CD4-positive, alpha-beta T cell treated with Interleukin-6 for 4 hours (primary cell): ENCODE measurements at places on chromosomes 7 and 10.

DNA sequence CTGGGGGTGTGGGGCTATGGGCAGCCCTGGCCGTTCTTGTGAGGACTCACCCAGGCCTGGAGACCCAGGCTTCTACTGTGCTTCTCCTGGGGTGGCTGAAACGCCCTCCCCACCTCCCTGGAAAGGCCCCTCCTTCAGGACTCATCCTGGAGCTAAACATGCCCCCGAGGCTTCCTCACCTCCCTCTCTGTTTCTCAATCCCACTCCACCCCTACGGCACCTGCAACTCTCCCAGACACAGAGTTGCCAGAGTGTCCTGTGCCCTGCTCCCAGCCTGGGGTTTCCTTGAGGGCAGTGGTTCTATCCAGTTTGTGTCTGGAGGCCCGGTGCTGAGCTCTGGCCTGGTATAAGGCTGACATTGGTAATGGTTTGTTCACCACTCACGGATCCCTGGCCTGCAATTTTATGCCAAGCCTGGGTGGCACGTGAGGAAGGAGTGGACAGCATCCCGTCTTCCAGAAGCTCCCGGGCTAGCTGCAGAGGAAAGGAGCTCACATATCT is 68.0 kb downstream of the GRID1 start:
- no peak for DNase-seq

- no peak for DNase-seq
These were observed 139.1 kb upstream of the NPS start for GRCh38 chr10:127410030-127410429.

DNA sequence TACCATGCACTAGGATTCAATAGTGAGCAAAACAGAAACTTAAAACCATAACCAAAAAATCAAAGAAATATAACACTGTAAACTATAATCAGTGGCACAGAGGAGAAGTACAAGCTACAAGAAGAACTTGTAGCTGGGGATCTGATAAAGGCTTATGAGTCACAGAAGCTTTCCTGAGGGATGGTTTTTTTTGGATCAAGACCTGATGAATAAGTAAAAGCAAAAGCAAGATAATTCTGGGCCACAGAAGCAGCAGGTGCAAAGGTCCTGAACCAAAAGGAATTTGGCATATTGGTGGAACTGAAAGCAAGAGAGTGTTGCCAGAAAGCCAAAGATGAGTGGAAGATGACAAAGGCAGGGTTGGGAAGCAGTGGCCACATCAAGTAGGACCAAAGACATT is 37.4 kb upstream of the BET1 start:
- DNase-seq = no peak

DNA sequence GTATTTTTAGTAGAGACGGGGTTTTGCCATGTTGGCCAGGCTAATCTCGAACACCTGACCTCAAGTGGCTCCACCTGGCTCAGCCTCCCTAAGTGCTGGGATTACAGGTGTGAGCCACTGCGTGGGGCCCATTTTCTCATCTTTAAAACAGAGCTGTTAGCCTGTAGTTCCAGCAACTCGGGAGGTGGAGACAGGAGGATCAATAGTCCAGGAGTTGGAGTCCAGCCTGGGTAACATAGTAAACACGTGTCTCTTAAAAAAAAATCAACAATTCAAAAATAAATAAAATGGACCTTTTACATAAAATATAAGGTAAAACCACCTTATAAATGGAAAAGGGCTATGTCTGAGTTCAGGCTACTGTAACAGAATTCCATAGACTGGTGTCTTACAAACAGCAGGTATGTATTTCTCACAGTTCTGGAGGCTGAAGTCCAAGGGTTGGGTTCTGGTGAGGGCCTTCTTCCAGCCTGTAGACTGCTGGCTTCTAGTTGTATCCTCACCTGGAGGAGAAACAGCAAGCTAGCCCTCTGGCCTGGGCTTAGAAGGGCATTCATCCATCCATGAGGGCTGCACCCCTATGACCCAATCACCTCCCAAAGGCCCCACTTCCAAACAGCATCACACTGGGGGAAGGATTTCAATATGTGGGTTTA is 7.0 kb upstream of the PVRIG start:
- no peak for DNase-seq

DNA sequence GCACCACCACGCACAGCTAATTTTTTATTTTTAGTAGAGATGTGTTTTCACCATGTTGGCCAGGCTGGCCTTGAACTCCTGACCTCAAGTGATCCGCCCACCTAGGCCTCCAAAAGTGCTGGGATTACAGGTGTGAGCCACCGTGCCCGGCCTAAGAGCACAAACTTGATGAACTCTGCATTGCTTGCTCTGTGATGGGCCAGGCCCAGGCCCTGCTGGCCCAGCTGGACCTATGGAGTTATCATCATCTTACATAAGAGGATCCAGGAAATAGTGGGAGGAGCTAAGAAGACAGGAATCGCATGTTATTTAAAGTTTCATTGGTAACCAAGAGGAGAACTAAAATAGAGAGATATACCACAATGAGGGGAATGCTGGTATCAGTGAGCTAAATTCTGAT is 86.9 kb downstream of the DAGLB start:
- DNase-seq = no peak

GRCh38 chr10:73018632-73019031 is 64.0 kb upstream of the PLA2G12B start:
- DNase-seq = no peak

DNA sequence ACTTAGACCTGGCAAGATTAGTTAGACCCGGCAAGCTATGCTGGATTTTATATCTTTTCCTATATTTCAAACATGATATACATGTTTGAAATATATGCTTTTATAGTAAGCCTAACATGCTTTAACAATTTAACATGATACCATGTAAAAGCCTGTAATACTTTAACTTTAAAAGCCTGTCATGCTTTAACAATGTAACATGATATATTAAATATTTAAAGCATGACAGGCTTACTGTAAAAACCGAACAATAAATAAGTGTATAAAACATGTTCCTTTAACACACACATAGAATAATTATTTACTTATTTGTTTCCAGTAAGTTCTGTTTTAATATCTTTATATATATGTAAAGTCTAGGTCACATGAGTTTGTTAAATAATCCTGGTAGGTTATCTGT is 65.4 kb downstream of the SLC25A40 start:
- no peak for DNase-seq

DNA sequence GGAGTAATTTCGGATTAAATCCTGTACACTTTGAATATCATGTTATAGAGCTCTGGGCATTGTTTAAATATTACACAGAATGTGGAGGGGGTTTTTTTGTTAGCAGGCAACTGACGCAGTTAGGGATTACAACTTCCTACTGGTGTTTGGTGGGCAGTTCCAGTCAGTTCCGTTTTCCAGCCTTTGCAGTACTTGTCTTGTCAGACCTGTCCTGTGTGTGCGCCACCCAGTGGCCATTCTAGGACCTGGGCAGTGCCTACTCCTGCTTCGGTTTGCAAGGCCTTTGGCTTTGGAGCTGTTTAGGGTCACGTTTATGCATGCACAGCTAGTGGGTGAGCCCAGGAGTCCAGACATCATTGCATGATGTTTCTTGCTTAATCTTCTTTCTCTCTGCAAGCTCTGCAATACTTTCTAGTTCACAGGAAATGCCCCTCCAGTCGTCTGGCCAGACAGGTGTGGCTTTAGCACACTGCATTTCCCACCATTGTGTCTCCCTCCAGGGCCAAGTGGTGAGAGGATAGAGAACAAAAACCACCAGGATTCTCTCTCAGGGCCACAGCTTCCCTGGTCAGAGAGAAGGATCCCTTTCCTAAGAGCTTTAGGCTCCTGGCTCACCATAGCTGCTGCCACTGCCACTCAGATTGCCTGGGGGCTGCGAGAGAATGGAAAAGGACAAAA is 96.5 kb upstream of the TARP start:
- peak; percentile 81 for DNase-seq

GRCh38 chr7:142587578-142588191 is 161.6 kb upstream of the PRSS1 start:
- no peak for DNase-seq

DNA sequence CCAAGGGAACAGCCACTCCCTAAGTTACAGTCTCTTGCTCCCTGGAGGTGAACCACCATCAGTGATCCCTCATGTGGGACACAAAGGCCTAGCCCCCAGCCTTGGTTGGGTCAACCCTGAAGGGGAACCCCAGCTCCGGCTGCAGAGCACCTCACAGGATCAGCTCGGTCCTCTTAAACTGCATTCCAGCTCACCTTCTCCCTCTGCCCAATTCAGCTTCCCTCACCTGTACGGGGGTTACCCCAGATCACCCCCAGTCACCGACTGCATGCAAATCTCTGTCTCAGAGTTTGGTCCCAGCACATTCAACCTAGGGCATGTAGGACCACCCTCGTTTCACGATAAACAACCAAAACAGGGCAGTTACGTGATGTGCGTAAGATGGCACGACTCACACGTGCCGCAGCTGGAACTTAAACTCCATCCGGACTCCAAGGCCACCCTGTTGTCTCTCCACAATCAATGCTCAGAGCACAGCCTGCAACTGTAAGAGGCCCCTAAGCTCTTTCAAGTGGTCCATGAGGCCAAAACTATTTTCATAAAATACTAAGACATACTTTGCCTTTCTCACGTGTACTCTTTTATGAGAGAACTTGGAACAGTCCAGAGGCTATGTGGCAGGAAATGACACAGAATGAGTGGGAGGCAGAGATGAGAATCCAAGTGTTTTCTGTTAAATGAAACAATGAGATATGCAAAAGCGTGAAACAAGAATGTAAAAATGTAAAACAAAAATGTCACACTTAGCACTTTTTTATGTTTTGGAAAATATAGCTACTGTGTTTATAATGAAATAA is 285.2 kb downstream of the PTPRN2 start:
- DNase-seq = no peak
